ENCODE measurements at places on chromosomes 12 and 14. TPM values are rescaled to one million over a fixed set of nuclear protein-coding genes. Genes with fewer than 3 reads are reported as not detected.

The ERBB3 gene
- 144 TPM for total RNA-seq

The ADAMTS20 gene
- total RNA-seq: 2.0 TPM

The LRTM2 gene
- not detected for total RNA-seq

The ZDHHC22 gene
- 5.9 TPM for total RNA-seq

The FAM181A gene
- 13.4 TPM for total RNA-seq

The KRT5 gene
- total RNA-seq: not detected

The PMEL gene
- 36.9 TPM for total RNA-seq

The RPS6KL1 gene
- 14.1 TPM for total RNA-seq

The WSCD2 gene
- 1.4 TPM for total RNA-seq

The TCL1B gene
- not detected for total RNA-seq

The TSPAN11 gene
- total RNA-seq: 21.4 TPM

The RNASE3 gene
- not detected for total RNA-seq

The ENDOU gene
- not detected for total RNA-seq

The FGF6 gene
- not detected for total RNA-seq

The CCNK gene
- 71.8 TPM for total RNA-seq

The FSCB gene
- not detected for total RNA-seq

The SETD1B gene
- 25.9 TPM for total RNA-seq

The CLEC1B gene
- total RNA-seq: not detected

The GLT8D2 gene
- total RNA-seq: 1.9 TPM

The SPTSSA gene
- total RNA-seq: 24.7 TPM

The RNU6-8 gene
- total RNA-seq: not detected

The TEX52 gene
- not detected for total RNA-seq

The MYH7 gene
- total RNA-seq: not detected

The SMOC1 gene
- total RNA-seq: 189 TPM

The MGST1 gene
- 303 TPM for total RNA-seq

The TTC7B gene
- total RNA-seq: 56.4 TPM

The DTX3 gene
- total RNA-seq: 75.6 TPM

The NID2 gene
- total RNA-seq: 42.5 TPM

The TROAP gene
- total RNA-seq: 88.0 TPM

The C12orf60 gene
- total RNA-seq: 2.9 TPM

The GSG1 gene
- not detected for total RNA-seq

The LMO3 gene
- 34.1 TPM for total RNA-seq

The AJUBA gene
- 33.1 TPM for total RNA-seq

The KRT74 gene
- total RNA-seq: not detected
